ENCODE measurements at places on chromosomes 16 and 17.
A peak's percentile ranks its signal among the peaks of the same experiment; 100 is the strongest.

DNA sequence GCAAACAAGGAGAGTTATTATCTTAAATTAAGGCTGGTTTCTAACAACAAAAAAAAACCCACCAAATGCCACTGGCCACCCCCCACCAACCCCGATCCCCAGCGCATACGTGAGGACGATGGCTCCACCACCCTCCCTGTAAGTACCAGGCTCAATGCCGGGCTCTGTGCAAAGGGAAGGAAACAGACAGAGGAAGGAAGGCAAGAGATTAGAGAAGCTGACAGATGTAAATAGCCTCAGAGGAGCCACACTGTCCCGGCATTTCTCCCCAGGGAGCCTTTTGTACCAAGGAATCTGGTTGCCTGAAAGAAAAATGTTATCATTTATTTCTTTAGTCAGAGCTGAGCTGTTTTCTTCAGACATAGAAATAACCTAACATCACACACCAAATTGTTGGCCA is 13.1 kb downstream of the SOST start:
- peak; percentile 21 for DNase-seq

- DNase-seq: no peak
These were observed 78.4 kb downstream of the ZNF778 start for GRCh38 chr16:89295915-89296314.

- DNase-seq: no peak
These were observed 30.7 kb downstream of the HIC1 start for GRCh38 chr17:2085648-2085949.

GRCh38 chr17:38333635-38334295 is 10.0 kb downstream of the GPR179 start:
- DNase-seq: peak; percentile 54

DNA sequence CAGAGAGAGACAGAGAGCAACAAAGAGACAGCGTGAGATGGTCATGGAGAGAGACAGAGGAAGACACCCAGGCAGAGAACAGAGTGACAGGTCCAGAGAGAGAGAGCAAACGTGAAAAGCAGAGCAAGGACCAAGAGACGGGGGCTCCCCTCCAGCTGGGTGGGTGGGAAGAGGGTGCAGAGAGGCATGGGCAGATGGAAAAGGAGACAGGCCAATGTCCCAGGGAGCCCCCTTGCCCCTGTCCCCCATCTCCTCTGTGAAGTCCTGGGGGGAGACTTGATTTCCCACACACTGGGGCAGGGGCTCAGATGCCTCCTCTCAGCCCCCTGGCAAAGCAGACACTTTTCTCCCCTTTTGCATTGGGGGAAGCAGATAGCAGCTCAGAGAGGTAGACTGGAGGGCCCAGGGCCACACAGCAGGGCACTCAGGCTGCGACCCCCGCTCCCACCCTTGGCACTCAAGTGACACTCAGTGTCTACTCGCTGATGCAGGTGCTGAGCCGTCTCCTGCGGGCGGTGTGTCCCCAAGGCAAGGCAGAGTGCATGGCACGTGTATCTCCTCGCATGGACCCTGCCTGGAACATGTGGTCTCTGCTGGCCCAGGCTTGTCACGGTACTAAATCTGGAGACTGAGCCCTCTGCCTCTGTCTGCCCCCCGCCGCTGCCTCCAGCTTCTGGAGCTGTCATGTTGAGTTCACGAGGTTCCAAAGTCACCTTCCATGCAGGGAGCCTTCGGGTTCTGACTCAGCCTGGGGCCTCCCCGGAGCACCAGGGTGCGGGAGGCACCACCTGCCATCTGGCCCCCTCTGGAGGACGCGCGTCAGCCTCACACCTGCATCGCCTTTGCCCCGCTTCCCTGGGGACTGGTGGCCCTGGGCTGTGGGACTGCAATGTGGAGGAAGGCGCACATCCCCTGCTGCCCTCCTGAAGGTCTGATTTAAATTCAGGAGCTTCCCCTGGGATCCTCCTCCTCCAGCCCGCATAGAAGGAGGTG is 215.9 kb upstream of the GSE1 start:
- no peak for DNase-seq

GRCh38 chr17:37322826-37323561 is 52.8 kb upstream of the C17orf78 start:
- no peak for DNase-seq

DNA sequence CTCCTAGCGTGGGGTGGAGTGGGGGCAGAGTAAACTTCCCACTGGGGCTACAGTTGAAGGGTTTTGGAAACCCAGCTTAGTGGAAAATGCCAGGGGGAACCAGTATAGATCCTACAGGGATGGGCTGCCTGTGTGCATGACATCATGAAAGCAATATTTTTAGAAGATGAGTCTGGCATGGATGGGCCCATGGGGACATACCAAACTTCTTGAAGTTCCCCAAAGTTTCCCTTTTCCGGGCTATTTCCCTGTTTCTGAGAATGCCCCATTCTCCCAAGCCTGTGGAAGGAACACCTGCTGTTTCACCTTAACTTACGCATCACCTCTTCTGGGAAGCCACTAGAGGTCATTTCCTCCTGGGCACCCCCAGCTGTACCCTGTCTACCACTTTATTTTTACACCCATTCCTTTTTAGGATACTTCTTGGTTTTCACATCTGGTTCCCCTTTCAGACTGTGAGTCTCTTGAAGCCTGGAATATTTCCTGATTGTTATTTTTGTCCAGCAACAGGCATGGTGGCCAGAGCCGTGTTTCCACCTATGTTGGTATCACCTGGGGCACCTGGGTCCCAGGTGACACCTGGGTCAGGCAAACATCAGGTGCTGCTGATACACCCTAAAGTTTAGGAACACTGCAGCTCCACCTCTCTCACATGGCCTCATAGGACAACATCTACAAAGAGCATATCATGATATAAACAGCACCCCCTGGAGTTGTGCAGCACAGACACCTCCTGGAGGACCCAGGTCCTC is 9.8 kb downstream of the SOCS3 start:
- peak; percentile 74 for DNase-seq

GRCh38 chr16:18931756-18932155 is 5.5 kb upstream of the SMG1 start:
- no peak for DNase-seq

DNA sequence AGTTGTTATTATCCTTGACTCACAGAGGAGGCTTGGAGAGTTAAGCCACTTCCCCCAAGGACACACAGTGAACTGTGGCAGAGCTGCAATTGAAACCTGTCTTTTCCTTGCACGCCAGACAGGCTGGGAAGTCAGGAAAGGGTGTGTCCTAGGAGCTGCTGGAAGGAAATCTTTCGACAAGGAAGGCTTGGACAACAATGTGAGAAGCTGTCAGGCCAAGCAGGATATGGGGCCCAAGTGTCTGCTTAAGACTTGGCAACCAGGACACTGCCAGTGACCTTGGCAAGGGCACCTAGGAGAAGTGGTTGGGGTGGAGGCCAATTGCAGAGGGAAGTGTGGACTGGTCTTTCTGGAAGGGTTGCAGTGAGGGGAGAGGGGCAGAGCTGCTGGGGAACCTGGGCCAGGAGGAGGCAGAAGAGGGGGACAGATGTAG is 2.1 kb upstream of the CAMKK1 start:
- DNase-seq: peak; percentile 62

DNA sequence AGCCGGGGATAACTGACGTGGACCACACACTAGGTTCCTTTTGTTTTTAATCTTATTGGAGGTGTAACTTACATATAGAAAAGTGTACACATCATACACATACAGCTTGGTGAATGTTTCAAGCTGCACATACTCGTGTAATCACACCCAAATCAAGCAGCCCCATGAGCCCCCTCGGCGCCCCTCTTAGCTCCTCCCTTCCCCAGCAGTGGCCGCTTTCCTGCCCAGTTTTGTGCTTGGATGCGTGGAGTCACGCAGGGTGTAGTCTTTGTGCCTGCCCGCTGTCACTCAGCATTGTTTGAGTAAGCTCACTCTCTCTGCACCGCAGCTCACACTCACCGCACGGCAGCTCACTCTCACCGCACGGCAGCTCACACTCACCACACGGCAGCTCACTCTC is 151.7 kb upstream of the CHMP6 start:
- no peak for DNase-seq

GRCh38 chr16:2792940-2793339 is 5.3 kb upstream of the PRSS41 start:
- no peak for DNase-seq

DNA sequence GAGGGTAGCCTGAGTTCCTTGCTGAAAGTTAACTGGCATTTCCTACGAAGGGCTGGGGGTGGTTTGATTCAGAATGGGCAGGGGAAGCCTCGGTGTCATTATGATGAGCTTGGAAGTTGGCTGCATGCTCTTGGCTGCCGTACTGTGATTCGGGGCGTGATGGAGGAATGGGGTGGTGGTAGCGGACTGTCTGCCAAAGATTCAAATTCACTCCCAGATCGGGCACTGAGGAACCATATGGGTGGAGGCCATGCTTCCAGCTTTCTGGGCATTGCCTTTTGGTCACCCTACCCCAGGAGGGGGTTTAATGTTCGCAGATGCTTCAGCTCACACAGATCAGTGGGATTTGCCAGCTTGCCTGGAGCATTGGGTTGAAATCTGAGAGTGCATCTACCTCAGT is 492.8 kb upstream of the EEF2KMT start:
- no peak for DNase-seq

- DNase-seq: peak; percentile 90
These were observed 31.4 kb upstream of the PMFBP1 start for GRCh38 chr16:72203401-72203800.

- no peak for DNase-seq
These were observed 51.7 kb downstream of the GRIN2A start for GRCh38 chr16:10130538-10130937.

GRCh38 chr17:31508288-31509094 is 117.0 kb downstream of the RAB11FIP4 start:
- DNase-seq: peak; percentile 62

DNA sequence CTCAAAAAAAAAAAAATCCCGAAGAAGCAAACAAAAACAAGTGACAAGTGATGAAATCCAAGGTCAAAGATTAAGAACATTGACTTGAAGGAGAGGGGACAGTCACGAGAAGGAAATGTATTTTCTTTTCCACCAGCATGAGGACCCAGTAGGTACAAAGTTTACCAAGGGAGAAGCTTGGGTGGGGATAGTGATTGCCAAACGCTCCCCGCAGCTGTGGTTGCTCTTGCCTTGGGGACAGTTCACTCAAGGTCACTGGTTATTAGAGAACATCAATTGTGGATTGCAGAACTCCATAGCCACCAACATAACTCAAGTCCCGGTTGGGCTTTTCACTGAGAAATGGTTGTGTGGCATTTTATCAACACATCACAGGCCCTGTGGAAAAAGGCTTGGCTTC is 27.0 kb downstream of the RSL1D1 start:
- DNase-seq: peak; percentile 92

DNA sequence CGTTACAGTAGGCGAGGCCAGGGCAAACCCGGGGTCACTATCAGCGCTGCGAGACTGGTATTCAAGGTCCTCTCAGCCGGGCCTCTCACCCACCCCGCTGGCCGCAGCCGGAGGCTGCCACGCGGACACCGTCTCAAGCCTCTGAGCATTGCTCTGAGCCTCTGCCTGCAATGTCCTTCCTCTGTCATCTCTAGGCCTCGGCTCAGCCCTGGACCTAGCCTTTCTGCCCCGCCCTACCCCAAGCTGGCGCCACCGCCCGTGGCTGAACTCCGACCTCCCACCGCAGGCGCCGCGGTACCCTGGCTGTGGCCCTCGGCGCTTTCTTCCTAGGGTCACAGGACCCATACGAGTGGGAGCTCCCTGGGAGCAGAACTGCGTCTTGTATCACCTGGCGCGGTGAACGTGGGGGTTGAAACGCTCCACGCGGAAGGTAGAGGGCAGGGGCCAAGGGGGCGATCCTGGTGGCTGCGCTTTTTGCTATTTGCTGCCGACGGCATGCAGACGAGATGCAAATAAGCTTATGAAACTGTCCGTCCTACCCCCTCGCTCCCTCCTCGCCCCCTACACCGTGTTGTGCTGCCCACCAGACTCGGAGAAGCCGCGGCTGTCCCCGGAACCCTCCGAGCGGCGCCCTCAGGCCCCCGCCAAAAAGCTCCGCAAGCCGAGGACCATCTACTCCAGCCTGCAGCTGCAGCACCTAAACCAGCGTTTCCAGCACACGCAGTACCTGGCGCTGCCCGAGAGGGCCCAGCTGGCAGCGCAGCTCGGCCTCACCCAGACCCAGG is 3.7 kb downstream of the DLX4 start:
- DNase-seq: no peak

DNA sequence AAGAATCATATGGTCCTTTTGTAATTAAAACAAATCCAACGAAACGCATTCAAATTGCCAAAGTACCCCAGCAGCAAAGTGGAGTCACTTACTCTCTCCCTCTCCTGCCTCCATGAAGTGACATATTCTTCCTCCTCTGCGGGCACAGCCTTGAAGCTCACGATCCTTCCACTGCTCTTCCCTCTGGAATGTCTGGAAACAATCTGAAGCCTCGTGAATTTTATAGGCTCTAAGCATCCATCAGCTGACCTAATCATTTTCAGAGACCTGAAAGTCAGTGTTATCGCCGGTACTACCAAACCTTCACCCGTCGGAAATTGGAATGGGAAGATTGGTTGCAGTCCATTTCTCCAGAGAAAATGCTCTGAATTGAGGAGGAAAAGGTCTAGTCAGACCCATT is 134.5 kb upstream of the FOXF1 start:
- DNase-seq: no peak

GRCh38 chr17:66002812-66003211 is 189.1 kb downstream of the CEP112 start:
- DNase-seq: no peak

DNA sequence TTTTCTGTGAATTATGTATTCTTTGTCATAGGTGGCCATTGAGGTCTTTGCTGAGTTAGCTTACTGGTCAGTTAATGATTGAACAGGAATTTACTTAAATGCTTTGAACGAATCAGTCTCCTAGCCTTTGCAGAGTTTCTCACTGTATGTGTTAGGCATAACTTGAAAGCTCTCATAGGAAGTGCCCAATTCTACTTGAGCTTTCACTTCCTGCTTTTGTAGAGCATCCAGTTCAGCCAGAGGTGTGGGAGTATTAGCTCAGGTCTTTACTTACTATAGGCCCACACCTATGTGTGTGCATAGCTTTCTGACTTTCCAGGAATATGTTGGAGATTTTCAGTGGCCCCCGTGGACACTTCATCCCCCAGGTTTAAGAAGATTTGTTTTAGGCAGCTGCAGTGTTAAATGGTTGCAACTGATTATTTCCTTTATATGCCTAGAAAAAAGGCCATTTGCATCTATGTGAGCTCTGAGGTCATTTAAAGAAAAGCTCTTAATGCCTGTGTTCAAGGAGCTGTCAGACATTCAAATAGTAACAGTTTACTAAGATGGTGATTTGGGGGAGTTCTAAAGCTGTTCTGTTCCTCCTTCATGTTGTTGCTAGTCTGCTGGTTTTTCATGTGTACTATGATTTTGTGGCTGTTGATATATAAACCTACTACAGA is 62.3 kb downstream of the PHKB start:
- DNase-seq: peak; percentile 66
